Activated naive CD4-positive, alpha-beta T cell treated with Interleukin-2 at 50 U/mL for 16 hours (primary cell): ENCODE measurements at places on chromosomes 13 and 19.

DNA sequence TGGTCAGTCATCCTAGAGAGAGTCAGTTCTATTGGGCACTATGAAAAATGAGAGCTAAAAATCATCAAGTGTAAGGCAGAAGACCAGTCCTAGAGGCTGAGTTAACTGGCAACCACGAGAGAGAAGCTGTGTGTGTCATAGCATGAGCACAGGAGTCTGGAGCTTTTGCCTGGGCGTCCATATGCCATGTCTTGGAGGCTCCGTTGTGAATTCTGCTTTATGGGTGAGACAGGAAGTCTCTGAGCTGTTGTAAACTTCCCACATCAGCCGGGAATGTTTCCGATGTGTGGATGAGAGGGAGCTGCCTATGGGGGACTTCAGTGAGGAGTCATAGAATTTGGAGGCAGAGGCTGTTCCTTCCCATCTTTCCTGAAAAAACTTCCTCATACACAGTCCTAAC lies 120.0 kb downstream of the ITGBL1 start:
- DNase-seq, result no peak

GRCh38 chr13:97885641-97886040 lies 67.8 kb upstream of the IPO5 start:
- no peak for DNase-seq

GRCh38 chr19:29277102-29277501 lies 64.2 kb upstream of the UQCRFS1 start:
- peak; percentile 52 for DNase-seq

DNA sequence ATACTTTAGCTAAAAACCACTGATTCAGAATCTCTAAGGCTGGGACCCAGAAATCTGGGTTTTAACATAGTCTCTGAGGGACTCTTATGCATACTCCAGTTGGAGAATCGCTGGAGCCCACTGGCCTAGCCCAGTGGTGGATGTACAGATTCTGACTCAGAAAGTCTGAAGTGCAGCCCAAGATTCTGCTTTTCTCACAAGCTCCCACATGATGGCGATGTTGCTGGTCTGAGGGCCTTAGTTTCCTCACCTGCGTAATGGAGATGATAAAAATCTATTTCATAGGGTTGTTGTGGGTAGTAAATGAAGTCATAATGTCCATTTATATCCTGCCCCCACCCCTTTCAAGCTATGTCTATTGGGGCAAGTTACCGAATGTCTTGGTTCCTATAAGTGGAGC lies 7.7 kb upstream of the CDADC1 start:
- DNase-seq, result peak; percentile 41

- DNase-seq, result no peak
These were observed 257.2 kb downstream of the DIAPH3 start for GRCh38 chr13:59906413-59907049.

DNA sequence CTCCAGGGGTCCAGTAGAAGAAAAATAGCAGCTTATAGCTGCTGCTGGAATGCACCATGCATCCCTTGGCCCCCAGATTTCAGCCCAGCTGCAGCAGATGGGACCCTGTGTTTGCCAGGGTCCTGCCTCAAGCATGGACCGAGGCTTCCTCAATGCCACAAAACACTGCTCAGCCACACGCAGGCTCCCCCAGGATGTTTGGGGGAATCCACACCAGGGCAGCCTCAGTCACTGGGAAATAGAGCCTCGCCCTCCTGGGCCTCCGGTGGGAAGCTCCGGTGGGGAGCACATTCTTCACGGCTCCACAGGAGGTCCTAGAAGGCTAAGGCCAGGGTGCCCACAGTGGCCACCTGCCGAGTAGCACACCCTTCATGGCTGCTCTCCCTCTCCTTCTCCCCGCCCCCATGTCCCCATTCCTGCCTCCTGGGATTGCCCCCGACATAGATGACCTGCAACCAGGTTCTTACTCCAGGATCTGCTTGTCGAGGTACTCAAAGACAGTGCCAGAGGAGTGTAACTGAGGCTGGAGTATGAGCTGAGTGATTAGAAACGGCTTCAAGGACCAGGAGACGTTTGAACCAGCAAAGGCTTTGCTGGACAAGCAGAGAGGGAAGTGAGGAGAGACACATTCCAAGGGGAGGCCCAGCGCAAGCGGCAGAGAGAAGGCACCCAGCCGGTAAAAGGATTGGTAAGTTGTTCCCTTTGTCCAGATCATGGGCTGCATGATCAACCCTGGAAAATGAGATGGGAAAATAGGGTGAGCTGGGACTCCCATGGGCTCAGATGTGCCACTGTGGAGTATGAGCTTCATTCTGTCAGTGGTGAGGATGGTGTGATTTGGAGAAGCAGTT lies 110.7 kb upstream of the UQCRFS1 start:
- no peak for DNase-seq

DNA sequence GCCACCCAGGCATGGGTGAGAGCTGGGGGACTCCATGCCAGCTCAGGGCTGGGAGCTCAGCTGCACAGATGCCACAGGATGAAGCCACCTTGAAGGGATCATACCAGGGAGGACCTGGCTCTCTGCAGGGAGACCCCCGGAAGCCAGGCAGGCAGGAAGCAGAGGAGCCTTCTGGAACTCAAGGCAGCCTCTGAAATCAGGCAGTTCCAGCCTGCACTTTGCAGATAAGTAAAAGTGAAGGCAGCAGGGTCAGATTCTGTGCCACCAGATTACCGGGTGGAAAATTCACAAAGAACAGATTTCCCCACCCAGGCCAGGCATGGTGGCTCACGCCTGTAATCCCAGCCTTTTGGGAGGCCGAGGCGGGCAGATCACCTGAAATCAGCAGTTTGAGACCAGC lies 2.5 kb downstream of the TMEM259 start:
- DNase-seq, result no peak

- no peak for DNase-seq
These were observed 50.1 kb upstream of the MYCBP2 start for GRCh38 chr13:77377016-77377415.

GRCh38 chr13:51912091-51912490 lies 50.3 kb downstream of the CCDC70 start:
- DNase-seq, result no peak

GRCh38 chr13:57992416-57992815 lies 360.9 kb downstream of the PCDH17 start:
- DNase-seq, result no peak

DNA sequence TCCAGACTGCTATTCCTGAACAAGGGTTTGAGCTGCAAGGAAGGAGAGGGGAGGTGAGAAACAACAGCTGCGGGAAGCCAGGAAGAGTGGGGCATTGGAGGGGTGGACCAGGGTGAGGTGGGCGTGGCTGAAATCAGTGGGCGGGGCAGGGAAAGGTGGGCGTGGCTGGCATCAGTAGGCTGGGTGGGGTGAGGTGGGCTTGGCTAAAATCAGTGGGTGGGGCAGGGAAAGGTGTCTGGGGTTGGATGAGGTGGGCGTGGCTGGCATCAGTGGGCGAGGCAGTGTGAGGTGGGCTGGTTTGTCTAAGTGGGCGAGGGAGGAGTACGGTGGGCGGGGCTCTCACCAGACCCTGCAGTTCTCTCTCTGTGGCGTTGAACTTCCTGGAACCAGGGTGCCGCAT lies 87.6 kb downstream of the MUC16 start:
- DNase-seq, result no peak

DNA sequence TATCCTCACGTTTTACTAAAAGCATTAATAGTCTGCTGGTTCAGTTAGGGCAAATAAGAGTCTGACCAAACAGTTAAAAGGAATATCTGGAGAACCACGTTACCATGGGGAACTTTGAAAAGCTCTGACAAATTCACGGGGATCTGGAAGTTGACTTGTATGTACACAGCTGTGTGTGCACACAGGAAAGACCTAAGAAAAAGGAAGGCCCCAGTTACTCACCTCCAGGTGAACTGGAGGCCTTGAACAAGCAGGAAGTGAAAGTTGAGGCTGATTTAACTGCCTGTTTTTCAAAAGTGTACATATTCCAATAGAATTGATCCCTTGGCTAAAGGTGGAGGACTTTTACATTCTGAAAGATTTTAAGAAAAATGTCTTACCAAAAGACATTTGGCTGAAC lies 1891.6 kb upstream of the PCDH20 start:
- no peak for DNase-seq

GRCh38 chr13:24085662-24086061 lies 74.9 kb upstream of the SPATA13 start:
- DNase-seq, result no peak

DNA sequence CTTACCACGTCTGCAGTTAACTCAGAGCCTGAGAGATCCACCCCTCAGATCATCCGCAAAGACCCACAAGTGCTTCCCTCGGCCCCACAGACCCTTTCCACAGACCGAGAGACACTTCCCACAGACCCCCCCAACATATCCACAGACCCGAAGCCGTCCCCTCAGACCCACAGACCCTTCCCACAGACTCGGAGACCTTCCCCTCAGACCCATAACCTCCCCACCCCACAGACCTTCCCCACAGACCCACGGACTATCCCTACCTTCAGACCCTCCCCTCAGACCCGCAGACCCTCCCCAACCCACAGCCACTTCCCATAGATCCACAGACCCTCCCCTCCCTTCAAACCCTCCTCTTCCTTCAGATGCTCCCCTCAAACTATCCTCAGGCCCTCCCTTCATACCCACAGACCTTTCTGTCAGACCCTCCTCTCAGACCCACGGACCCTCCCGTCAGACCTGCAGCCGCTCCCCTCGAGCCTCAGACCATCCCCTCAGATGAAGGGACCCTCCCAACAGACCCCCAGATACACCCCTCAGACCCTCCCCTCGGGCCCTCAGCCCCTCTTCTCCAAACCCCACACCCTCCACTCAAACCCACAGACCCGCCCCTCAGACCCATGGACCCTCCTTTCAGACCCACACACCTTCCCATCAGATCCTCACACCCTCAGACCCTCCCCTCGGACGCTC lies 20.1 kb upstream of the TFDP1 start:
- no peak for DNase-seq

GRCh38 chr19:43331435-43332010 lies 22.0 kb upstream of the CD177 start:
- DNase-seq, result no peak

DNA sequence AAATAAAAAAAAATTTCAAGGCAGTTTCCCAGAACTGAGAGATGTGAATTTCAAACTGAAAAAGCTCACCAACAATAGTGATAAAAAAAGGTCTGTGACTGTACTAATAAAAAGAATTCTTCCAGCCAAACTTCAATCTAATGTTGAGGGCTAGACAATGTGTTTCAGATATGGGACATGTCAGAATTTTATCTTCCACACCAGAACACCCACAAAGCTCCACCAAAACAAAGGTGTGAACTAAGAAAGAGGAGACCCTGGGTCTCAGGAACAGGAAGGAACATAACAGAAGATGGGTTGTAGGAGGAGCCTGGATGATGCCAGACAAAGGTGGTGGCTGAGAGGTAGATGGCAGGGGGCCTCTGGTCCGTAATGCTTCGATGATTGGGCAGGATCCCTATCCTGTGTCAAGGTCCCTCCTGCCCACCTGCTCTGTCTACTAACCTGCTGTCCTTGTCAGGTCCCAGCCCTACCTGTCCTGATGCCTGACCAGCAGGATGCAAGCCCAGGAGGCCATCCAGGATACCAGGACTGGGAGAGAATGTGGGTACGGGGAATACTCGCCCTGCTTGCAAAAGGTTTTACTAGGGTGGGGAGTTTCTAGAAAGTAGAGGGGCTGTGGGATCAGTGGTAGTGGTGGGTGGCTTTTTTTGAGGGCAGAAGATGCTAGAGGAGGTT lies 4.5 kb downstream of the MZF1 start:
- no peak for DNase-seq

DNA sequence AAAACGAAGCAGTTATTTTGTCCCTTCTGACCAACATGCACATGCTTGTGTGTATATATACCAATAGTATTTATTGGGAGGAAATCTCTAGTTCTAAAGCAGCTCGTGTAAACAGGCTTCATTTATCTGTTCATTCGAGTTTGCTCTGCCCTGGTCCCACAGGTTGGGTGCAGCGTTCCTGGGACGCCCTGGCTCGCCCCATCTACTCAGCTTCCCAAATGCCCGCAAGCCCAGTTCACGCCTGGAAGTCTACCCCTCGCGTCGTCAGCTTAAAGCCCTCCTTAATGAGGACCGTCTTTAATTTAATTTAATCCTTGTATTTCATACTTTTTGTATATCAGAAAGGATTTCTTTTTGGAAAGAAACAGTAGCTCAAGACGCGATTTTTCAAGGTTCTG lies 604 bp downstream of the THSD1 start:
- DNase-seq, result no peak

- no peak for DNase-seq
These were observed 16.2 kb upstream of the DOCK9 start for GRCh38 chr13:98994080-98994479.

DNA sequence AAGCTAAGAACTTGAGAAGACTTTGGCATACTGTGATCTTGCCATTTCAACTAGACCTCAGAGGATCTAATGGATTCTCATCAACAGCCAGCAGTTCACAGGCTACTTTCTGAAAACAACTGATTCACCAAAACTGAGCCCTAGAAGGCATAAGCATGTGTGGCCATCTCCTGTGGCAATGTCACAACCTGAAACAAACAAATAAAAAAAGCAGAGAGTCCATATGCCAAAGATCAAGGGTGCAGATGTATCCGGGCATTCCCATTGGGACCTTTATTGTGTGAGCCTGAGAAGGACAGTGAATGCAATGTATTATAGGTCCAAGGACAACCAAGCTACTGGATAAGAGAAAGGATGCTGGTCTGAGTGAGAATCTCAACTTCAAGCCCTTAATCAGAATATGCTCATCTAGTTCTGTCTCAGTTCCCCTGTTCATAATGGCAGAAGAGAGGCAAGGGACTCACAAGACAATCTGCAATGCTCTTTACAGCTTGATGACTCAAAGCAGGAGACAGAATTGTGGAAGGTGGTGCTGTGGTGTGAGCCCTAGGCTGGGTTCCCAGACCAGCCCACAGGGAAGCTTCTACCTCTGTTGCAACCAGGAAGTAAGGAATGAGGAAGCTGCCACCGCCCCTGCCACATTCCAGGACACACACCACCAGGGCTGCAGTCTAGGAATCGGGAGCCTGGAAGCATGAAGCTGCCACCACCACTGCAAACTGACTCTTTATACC lies 133.7 kb downstream of the RAP2A start:
- DNase-seq, result no peak

- no peak for DNase-seq
These were observed 66.2 kb downstream of the SPATA13 start for GRCh38 chr13:24226762-24227161.

DNA sequence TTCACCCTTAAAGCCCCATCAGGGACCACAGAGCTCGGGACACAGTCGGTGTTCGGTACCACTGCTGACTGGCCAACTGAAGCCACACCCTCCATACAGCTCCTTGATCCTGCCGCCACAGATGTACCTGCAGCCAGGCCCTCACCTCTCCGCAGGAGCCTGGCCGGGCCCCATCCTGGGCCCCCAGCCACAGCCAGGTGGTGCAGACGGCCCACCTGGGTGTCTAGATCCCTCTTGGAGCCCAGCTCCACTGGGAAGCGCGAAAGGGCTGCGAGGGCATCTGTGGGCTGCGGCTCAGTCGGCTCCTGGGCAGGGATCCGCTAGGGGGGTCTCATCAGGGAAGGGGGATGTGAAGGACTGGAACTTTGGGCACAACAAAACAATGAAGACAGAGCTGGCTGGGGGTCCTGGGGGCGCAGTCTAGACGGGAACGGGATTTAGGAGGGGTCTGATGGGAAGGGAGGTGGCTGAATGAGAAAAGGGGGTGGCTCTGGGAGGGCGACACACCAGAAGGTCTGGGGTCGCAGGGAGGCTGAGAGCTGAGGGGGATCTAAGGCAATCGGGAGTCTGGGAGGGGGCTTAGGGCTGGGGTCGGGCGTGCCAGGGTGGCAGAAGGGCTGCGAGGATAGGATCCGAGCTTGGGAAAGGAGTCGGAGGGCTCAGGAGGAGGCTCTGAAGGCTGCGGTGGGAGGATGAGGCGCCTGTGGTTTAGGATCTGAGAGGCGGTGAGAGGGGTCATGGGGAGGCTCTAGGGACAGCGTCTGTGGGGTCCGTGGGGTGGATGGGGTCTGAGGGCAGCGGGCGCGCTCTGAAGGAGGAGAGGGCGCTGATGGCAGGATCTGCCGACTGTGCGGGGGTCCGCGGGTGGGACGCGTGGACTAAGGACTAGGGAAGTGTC lies 15.8 kb downstream of the PRODH2 start:
- no peak for DNase-seq
